Small intestine (tissue), 16 donors: ENCODE measurements at places on chromosomes 7 and 10.

DNA sequence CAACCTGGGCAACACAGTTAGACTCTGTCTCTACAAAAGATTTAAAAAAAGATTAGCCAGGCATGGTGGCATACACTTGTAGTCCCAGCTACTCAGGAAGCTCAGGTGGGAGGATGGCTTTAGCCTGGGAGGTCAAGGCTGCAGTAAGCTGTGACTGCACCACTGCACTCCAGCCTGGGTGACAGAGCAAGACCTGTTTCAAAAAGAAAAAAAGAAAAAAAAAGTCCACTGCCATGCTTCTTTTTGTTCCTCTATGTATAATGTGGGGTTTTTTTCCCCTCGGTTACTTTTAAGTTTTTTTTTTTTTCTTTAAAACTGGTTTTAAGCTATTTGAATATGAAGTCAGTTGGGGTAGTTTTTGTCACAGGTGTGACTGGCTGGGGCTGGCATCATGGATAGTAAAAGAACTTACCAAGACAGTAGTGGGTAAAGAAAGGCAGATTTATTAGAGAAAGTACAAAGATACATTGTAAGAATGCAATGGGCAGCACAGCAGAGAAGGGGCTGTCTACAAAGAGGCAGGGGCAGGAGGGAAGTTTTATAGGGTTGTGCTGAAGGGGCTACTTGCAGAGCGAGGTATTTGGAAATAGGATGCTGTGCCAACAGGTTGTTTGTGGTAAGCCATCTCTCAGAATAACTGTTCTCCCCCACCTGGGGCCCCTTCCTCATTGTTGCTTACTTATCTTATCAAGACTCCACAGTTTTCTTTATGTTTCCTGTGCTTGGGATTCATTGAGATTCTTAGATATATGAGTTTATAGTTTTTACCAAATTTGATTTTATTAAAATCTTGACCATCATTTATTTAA is 177.3 kb downstream of the PHTF2 start:
- no peak for DNase-seq

DNA sequence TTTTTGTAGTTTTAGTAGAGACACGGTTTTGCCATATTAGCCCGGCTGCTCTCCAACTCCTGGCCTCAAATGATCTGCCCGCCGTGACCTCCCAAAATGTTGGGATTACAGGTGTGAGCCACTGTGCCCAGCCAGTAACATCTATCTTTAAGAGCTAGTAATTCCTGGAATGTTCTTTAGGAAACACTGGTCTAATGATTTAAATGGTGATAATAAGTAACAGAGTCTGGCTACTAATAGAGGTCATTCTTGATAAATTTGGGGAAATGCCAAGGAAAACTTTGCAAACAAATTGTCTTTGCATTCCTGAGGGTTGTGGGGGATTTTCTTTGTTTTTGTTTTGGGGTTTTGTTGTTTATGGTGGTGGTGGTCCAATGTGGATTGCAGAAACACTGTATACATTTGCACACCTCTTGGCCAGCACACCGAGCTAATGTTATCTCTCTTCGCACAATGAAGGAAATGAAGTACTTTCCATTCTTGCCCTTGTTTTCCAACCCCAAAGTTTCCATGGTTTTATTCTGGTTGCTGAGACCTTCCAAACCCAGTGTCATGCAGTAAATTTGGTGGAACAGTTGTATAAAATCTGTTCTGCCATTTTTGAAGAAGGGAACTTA is 51.3 kb upstream of the WIPF3 start:
- DNase-seq, result no peak

DNA sequence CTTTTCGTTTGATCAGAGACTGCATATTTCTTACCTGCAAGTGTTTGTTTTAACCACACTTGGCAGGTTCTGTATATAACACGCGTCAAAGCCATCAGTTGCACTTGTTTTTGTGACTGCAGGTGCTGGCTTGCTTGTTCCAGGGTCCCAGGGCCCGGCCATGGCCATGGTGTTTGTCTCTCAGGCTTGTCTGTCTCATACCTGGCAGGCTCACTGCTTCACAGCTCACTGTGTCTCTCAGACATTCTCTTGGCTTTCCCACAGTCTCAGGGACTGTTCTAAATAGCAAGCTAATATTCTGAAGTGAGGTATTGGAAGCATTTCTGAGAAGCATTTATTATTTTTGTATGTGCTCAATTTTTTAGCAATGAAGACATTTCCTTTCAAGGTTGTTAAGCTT is 46.9 kb downstream of the GPR141 start:
- no peak for DNase-seq

GRCh38 chr10:74771054-74771453 is 55.3 kb upstream of the KAT6B start:
- no peak for DNase-seq
